Activated naive CD8-positive, alpha-beta T cell treated with anti-CD3 and anti-CD28 coated beads for 36 hours (primary cell): ENCODE measurements at places on chromosomes 2 and 18. TPM values are rescaled to one million over a fixed set of nuclear protein-coding genes. Genes with fewer than 3 reads are reported as not detected.

The LYG2 gene
- not detected for total RNA-seq

The DTNA gene
- total RNA-seq: 0.66 TPM

The NEUROD1 gene
- 0.08 TPM for total RNA-seq

The HMSD gene
- total RNA-seq: 1.8 TPM

The C2orf81 gene
- 6.2 TPM for total RNA-seq

The SGO2 gene
- total RNA-seq: 37.6 TPM

The KCNF1 gene
- total RNA-seq: not detected

The UGGT1 gene
- total RNA-seq: 50.1 TPM

The GALNT13 gene
- 0.16 TPM for total RNA-seq

The SLC16A14 gene
- 1.0 TPM for total RNA-seq

The ARL5A gene
- 81.7 TPM for total RNA-seq

The CPO gene
- not detected for total RNA-seq

The SERPINB4 gene
- total RNA-seq: not detected

The MC2R gene
- not detected for total RNA-seq

The ASTL gene
- 22.1 TPM for total RNA-seq

The EXOC6B gene
- total RNA-seq: 6.8 TPM

The ANKRD29 gene
- total RNA-seq: not detected

The KLHL30 gene
- not detected for total RNA-seq

The PTPRM gene
- total RNA-seq: 0.52 TPM

The LRRC30 gene
- not detected for total RNA-seq

The FMNL2 gene
- 1.3 TPM for total RNA-seq

The ANKRD44 gene
- total RNA-seq: 118 TPM

The NDC80 gene
- total RNA-seq: 81.6 TPM

The CRACDL gene
- total RNA-seq: 0.30 TPM
